ENCODE measurements at places on chromosomes 5 and 9.

- peak; percentile 2 for DNase-seq
Observed at GRCh38 chr9:68416936-68417564, 60.6 kb downstream of the PGM5 start.

DNA sequence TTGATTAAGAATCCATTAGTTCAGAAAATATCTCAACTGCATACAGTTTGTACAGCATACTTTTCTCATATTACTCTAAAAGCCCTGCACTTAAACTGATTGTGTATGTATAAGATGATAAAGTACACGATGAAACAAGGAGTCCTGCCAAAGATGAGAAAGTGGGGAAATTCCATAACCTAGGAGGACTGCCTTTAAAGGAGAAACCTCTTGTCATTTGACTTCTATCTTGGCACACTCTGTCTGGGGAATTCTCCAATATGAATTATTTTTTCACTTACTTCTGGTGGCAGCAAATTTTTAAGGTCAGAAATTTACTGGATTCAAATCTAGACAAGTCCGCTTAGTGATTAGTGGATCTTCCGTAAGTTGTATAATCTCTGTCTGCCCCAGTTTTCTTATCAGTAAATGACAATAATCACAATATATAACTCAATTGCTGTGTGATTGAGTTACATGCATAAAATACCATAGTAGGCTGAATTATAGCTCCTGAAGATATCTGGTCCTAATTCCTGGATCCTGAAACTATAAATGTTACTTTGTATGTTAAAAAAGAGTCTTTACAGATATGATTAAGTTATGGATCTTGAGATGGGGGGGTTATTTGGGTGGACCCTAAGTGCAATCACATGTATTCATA lies 17.0 kb upstream of the ISOC1 start:
- no peak for DNase-seq

- DNase-seq: no peak
Observed at GRCh38 chr5:144017119-144017518, 153.3 kb downstream of the YIPF5 start.

DNA sequence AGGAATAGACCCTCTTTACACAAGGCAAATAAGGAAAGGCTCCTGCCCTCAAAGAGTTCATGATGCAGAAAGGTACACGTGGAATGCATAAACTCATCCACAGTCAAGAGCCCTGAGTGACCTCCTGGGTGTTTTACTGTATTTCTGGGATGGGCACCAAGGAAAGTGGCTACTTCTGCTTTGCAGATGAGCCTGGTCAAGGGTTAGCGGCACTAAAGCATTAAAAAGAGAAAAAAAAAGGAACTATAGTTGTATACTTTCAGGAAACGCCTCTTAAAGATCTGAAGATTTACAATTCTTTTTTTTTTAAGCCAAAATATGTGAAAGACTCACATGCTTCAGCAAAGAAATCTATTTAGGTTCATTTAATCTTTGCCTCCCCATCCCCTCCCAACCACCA lies 366.2 kb upstream of the PDE4D start:
- DNase-seq: no peak

DNA sequence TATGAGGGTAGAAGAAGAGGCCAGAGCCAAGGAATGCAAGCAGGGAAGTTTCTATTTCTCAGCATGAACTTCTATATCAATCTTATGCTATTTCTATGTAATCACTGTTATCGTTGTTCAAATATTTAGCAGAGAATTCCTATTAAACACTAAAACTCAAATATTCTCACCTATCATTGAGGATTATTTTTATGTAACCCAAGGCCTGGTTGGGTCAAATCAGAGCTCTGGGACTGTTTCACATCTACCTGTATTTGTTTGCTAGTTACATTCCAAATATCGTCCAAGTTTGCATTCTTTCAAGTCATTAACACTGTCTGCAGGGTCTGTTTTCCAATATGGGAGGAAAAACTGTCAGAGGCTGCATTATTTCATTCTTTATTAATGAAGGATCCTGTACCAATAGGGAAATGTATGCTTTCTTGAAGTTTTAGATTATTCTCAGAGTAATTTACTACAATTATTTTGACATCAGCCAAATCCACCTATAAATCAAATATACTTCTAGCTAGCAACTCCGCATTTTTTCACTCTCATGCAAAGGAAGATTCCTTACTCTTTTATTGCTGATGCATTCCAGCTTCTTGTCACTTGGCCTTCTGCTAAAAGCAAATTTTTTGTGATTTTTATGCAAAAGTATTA lies 52.2 kb downstream of the LURAP1L start:
- no peak for DNase-seq

- DNase-seq: no peak
Observed at GRCh38 chr5:66597183-66597757, 1.1 kb downstream of the MAST4 start.

GRCh38 chr5:152007653-152008335 lies 83.1 kb upstream of the GLRA1 start:
- DNase-seq: no peak

DNA sequence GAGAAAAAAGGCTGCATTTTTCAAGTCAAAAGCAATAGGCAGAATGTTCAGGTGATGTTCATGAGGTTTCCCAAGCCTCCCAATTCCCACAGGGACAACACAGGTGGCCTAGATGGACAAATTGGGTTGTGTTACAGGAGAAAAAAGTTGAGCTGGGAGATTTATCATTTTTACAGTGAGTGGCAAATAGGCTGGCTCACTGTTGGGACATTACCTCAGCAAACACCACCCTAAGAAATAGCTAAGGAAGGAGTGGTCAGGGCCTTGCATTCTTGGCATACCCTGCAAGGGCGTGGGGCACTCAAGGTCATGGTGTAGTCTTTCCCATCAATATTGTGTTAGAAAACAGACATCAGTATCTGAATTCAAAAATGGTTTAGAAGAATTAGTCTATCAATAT lies 23.3 kb upstream of the CPLANE1 start:
- no peak for DNase-seq

- peak; percentile 32 for DNase-seq
Observed at GRCh38 chr9:26744191-26744965, 148.2 kb downstream of the CAAP1 start.

Data from CD8-positive, alpha-beta T cell (primary cell).